CD4-positive, CD25-positive, alpha-beta regulatory T cell (primary cell): ENCODE measurements at places on chromosomes 12 and 14.

DNA sequence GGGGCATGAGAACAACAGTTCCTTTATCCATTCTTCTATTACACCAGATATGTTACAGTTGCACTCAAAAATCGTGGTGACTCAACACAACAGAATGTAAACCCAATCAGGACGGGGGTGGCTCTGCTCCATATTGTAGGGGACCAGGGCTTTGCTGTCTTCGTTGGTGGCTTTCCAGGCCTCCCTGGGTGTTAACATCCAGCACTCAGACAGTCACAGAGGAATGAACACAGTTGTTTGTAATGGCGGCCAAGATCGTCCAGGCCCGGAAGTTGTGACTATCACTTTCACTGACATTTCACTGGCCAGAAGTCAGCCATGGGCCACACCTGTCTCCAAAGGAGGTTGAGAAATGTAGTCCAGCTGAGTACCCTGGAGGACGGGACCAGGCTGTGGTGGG lies 204.1 kb downstream of the CACNA1C start:
- no peak overlapping the region for H3K4me3 ChIP-seq
- H3K27ac ChIP-seq: no peak overlapping the region
- no peaks in the 10 kb centered on the region for H3K36me3 ChIP-seq
- no peaks in the 10 kb centered on the region for H3K4me1 ChIP-seq

DNA sequence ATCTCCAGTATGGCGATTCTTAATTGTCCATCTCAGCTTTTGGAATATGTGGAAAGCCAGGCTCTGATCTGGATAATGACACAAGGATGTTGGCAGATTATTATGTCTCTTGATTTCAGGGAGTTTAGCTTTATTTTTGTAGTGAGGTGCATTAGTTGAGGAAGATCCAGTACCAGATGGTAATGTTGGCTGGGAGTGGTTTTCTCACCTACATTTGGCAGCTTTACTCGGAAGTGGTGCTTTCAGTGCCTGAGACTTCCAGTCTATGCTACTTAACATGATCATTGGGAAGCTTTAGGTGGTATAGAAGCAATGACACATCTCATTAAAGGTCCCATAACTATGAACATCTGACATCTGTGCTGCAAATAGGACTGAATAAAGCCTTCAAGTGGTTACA lies 7.5 kb downstream of the SLC15A5 start:
- no peaks in the 10 kb centered on the region for H3K4me1 ChIP-seq
- no peak overlapping the region for H3K27ac ChIP-seq
- H3K36me3 ChIP-seq: no peaks in the 10 kb centered on the region
- H3K27me3 ChIP-seq: no peaks in the 10 kb centered on the region
- no peak for DNase-seq

DNA sequence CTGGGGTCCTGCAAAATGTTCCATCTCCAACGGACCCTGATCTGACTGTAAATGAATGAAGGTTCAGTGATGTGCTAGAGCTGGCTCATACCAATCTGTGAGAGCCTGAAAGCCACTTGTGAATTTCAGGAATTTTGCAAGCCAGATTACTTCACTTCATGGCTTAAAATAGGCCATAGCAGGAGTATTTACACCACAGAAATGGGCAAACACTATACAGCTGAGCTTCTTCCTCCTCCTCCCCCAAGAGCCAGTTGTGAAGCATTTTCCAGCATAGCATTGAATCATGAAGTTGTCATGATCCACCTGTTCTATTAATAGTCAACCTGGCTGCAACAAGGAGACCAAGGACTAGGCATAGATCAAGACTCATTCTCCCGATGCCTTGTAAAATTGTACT lies 141.3 kb upstream of the RASSF8 start:
- no peaks in the 10 kb centered on the region for H3K36me3 ChIP-seq
- H3K27ac ChIP-seq: no peak overlapping the region
- no peak overlapping the region for H3K4me3 ChIP-seq
- H3K27me3 ChIP-seq: no peaks in the 10 kb centered on the region
- H3K4me1 ChIP-seq: no peaks in the 10 kb centered on the region
- no peak for DNase-seq

DNA sequence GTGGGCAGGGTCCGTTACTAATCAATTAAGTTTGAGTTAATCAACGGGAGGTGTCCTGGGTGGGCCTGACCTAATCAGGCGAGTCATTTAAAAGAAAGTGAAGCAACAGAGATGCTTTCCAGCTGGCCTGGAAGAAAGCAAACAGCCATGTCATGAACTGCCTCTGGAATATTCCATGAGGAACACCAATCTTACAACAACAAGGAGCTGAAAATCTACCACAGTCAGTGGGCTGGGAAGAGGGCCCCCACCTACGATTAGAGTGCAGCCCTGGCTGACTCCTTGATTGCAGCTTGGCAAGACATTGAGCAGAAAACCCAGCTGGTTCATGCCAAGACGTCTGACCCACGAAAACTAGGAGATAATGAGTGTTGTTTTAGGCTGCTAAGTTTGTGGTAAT lies 56.2 kb downstream of the SSPN start:
- no peak for DNase-seq
- peaks cover 2% of the 10 kb centered on the region for H3K27me3 ChIP-seq
- no peak overlapping the region for H3K27ac ChIP-seq
- no peaks in the 10 kb centered on the region for H3K4me1 ChIP-seq

GRCh38 chr14:65100922-65101541 lies 1.3 kb downstream of the MAX start:
- H3K4me3 ChIP-seq: peak overlapping the region; percentile 91
- peaks cover 17% of the 10 kb centered on the region for H3K36me3 ChIP-seq
- DNase-seq: peak; percentile 39
- peaks cover 60% of the 10 kb centered on the region for H3K4me1 ChIP-seq

- H3K27me3 ChIP-seq: no peaks in the 10 kb centered on the region
- no peak for DNase-seq
- no peaks in the 10 kb centered on the region for H3K4me1 ChIP-seq
- no peak overlapping the region for H3K27ac ChIP-seq
Observed at GRCh38 chr14:102351023-102351422, 11.7 kb downstream of the CINP start.

DNA sequence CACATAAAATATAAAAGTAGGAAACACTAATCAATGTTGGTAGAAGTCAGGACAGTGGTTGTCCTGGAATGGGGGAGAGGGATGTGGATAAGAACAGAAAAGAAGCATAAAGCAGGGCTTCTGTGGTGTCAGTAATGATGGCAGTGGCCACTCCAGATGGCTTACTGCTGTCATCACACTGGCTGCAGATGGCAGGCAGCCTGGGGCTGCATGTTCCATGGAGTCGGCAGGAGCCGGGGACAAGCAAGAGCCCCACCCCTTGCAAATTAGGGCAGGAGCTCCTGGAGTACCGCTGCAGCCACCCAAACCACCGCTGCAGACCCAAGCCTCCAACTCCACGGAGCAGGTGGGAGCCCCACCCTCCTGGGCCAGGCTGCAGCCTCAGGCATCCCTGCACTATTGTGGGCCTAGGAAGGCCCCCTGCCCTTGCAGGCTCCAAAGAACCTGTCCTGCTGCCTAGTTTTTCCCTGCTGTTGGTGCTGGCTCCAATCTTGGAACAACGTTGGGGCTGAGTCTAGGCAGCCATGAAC lies 28.8 kb upstream of the SLC5A8 start:
- H3K4me1 ChIP-seq: no peaks in the 10 kb centered on the region
- peaks cover 4% of the 10 kb centered on the region for H3K27me3 ChIP-seq

DNA sequence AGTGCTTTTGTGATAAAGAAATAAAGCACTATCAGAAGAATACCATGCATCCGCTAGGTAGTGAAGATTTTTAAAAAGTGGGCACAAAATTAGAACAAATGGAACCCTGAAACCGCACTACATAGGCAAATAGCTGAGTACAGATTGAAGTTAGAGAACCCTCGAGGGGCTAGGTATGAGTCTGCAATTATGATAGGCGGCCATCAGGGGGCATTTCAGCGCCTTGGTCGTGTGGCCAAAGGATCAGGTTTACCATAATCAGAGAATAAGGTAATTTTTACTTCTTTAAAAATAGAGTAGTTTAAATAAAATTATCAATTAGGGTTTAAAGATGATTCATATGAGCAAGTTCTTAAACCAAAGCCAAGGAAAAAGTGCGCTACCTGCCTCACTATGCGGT lies 129.8 kb downstream of the TMX1 start:
- no peaks in the 10 kb centered on the region for H3K36me3 ChIP-seq
- no peaks in the 10 kb centered on the region for H3K27me3 ChIP-seq
- no peak overlapping the region for H3K27ac ChIP-seq
- H3K4me3 ChIP-seq: no peak overlapping the region
- peak; percentile 1 for DNase-seq

- peaks cover 56% of the 10 kb centered on the region for H3K36me3 ChIP-seq
- peak overlapping the region; percentile 37 for H3K27ac ChIP-seq
- peaks cover 46% of the 10 kb centered on the region for H3K4me1 ChIP-seq
- H3K27me3 ChIP-seq: no peaks in the 10 kb centered on the region
- peak overlapping the region; percentile 50 for H3K4me3 ChIP-seq
Observed at GRCh38 chr12:68814490-68815231, 6.7 kb downstream of the MDM2 start.

DNA sequence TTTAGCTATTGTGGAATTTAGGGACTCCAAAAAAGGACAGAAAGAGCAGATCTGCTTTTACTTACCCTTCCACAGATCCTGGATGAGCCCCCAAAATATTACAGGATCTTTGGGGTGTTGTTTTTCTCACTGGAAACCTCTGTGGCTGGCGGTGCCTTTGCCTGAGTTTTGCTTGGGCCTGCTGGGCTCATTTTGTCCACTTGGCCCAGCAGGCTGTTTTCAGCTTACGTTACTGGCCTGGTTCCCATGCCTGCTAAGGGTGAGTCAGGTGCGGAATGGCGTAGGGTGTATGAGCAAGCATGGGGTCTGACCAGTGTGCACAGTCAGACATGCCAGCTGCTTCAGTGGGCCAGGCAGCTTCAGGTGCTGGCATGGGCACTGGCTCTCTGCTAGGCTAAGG lies 45.8 kb downstream of the HSD17B6 start:
- H3K4me1 ChIP-seq: no peaks in the 10 kb centered on the region
- no peaks in the 10 kb centered on the region for H3K36me3 ChIP-seq
- no peak for DNase-seq
- no peak overlapping the region for H3K27ac ChIP-seq
- no peak overlapping the region for H3K4me3 ChIP-seq
- H3K27me3 ChIP-seq: no peaks in the 10 kb centered on the region

GRCh38 chr14:22531451-22532344 lies 57.3 kb downstream of the DAD1 start:
- peaks cover 81% of the 10 kb centered on the region for H3K36me3 ChIP-seq
- peak; percentile 74 for DNase-seq
- peaks cover 96% of the 10 kb centered on the region for H3K4me1 ChIP-seq
- peak overlapping the region; percentile 99 for H3K27ac ChIP-seq

DNA sequence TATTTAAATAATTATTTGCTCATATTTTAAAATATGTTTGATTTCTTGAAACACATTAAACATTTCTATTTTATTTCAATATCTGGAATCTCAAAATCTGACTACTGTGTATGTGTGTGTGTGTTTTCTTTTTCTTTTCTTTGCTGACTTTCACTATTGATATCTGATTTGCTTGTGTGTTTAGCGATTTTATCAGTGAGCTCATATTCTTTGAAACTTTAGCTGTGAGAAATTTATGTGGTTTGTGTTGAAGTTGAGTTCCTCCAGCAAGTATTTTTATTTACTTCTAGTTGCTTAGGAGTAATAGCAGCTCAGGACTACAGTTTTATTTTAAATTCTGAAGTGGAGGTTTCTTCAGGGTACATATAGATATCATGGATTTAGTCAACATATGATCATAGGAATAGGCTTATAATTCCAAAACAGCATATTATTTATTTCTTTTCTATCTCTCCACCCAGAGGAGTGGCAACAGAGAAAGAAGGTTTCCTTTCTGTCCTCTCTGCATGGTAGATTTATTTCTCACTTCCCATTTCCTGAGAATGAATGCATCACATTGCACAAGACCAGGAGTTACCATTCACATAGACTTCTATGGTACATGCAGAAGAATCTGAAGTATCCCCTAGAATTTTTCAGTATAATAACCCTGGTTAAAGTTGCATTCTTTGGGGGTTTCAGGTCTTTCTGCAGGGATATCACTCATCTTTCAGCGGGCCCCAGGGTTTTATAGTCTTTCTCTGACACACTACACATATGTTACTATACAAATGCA lies 60.5 kb downstream of the PTPRQ start:
- no peak overlapping the region for H3K4me3 ChIP-seq
- no peaks in the 10 kb centered on the region for H3K36me3 ChIP-seq
- H3K27me3 ChIP-seq: no peaks in the 10 kb centered on the region
- no peaks in the 10 kb centered on the region for H3K4me1 ChIP-seq

DNA sequence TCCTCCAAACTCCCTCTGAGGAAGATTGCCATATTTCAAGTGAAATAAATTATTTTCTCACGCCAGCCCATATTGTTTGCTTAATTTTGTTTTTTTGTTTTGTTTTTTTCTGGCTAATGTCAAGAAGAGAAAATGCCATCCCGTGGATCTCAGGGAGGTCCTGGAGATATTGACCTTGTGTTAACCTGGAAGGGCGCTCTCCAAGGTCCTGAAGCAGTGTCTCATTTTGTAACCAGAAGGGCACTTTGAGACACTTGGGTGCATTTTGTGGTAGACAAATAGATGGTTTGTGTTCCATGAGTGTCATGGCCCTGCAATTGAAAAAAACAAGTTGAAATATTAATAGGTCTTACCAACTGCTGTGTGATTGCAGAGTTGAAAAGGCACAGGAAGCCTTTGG lies 268.9 kb downstream of the SUDS3 start:
- no peaks in the 10 kb centered on the region for H3K36me3 ChIP-seq
- no peaks in the 10 kb centered on the region for H3K4me1 ChIP-seq
- no peak overlapping the region for H3K4me3 ChIP-seq
- DNase-seq: peak; percentile 2
- H3K27ac ChIP-seq: no peak overlapping the region

- H3K27ac ChIP-seq: no peak overlapping the region
- no peaks in the 10 kb centered on the region for H3K36me3 ChIP-seq
- H3K4me1 ChIP-seq: no peaks in the 10 kb centered on the region
- H3K4me3 ChIP-seq: no peak overlapping the region
- DNase-seq: no peak
Observed at GRCh38 chr12:124743479-124744272, 120.0 kb downstream of the SCARB1 start.

DNA sequence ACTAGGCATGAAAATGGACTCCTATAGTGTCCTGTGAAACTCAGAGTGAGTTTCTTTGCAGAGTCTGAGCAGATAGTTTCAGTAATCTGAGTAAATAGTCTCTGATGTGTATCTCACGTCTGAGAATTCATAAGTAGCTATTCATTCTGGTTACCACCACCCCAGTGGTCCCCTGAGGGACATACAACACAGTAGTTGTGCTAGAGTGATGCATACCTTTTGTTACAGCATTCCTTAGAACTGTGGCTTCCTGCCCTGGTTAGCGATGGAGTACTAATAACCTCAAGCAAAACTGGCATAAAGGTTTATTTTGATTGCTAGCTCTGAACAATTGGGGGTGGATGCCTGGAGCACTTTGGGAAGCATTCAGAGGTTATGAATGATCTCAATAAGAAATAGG lies 114.7 kb downstream of the DAAM1 start:
- H3K36me3 ChIP-seq: no peaks in the 10 kb centered on the region
- H3K4me1 ChIP-seq: peaks cover 15% of the 10 kb centered on the region
- H3K27ac ChIP-seq: no peak overlapping the region
- H3K27me3 ChIP-seq: no peaks in the 10 kb centered on the region
- no peak for DNase-seq
- no peak overlapping the region for H3K4me3 ChIP-seq
